ENCODE measurements at places on chromosomes 7 and 10.

DNA sequence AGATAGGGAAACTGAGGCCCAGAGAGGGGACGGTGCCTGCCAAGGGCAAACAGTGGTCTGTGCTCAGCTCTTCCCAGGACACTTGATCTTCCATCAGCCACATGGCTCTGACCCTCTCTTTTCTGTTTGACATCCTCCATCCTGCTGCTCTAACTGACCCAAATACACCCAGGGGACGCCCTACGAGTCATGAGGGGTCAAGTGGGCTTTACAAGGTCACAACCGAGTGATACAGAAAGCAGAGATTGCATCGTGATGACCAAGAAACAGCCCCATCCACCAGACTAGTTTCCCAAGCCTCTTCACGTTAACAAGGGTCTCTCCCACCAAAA is 131.2 kb upstream of the UNC5B start:
- no peak for DNase-seq

GRCh38 chr7:102066476-102066875 is 220.2 kb upstream of the SH2B2 start:
- no peak for DNase-seq

- no peak for DNase-seq
Measured at GRCh38 chr7:105478606-105479005, 43.5 kb downstream of the PUS7 start.

DNA sequence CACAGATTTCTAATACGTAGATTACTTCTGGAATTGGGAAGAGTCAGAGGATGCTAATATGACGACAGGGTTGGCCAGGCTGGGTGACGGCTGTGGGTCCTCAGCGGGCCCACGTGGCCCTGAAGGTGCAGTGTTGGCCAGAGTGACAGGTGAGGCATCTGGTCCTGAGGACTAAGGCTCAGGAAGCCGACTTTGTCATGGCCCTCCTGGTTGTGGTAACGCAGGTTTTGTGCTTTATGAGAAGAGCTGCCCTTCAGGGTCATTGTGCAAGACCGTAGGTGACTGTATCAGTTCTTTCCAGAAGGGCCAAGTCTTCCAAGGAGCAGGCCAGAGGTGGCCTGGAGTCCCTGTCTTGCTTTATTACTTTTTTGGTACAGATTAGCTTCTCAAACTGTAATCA is 2.5 kb downstream of the EIF3B start:
- no peak for DNase-seq

GRCh38 chr7:45689797-45690761 is 115.9 kb downstream of the ADCY1 start:
- no peak for DNase-seq

- DNase-seq: peak; percentile 47
Measured at GRCh38 chr7:117323305-117323850, 520 bp upstream of the WNT2 start.

GRCh38 chr7:112985377-112985987 is 101.1 kb downstream of the GPR85 start:
- DNase-seq: no peak

DNA sequence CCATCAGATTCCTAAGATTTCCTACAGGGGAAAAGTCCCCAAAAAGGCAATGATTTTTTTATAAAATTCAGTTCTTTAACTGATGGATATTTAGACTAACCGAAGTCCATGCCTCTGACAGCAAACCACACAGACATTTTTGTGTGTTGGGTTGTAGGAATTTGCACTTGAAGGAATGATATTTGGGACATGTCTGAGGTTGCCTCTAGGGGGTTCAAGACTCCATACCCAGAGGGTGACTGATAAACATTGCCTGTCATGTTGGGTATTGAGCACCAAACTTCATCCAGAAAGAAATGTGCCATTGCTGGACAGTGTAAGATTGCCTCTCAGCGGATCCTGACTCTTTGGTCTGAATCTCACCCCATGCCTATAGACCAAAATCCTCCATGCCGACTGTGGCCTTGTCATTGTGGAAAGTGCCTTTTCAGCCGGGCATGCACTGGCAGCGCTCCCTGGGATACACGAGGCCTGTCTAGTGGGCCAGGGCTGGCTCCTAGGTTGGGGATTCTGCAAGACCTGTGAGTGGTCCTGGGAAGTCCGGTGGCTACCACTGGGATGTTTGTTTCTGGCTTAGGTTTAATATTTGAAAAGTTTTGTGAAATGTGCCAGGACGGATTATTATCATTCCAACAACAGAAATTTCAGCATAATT is 252.9 kb downstream of the WDR37 start:
- DNase-seq: no peak

DNA sequence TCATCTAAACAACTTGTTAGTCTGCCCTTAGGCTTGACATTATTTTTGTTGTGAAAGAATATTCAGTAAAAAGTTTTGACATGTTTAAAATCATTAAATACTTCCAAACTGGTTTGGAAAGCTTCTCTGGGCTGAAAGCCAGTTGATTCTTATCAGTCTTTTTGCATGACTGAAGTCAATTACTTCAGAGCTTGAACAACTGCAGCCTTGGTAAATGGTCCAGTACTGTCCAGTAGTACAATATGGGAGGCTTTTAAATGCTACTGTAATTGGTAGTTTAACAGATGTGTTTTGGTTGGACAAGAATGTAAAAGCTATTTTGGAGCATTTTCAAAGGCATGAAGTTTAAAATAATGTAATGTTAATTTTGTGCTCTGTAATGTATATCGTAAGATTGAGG is 103.4 kb downstream of the SDK1 start:
- peak; percentile 80 for DNase-seq

DNA sequence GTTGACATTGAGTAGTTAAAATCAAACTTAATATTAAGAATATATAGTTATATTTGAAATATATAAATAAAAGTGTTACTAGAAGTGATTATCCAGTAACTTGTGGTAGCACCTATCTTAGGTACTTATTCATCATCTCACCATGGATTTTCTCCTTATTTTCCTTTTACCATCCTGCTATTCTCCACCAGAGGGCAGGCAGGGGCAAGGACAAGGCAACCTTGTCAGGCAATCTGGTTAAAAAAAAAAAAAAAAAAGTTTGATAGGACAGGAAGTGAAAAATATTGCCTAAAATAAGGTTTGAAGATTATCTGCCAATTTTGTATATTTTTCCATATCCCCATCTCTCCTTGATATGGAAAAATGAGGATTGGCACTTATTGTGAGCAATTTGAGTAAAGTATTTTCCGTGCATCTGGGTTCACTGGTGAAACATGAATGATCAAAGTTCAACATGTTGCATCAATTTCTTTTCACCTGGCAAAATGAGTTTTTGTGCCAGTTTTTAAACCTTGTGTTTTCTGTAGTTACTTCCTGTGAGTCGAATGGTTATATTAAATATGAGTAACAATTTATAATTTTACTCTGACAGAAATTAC is 256.7 kb downstream of the AGMO start:
- DNase-seq: no peak

Data from right lung (tissue), 10 donors.